A673 (cell line): ENCODE measurements at places on chromosomes 6 and 20. TPM values are rescaled to one million over a fixed set of nuclear protein-coding genes. Genes with fewer than 3 reads are reported as not detected.

DNA sequence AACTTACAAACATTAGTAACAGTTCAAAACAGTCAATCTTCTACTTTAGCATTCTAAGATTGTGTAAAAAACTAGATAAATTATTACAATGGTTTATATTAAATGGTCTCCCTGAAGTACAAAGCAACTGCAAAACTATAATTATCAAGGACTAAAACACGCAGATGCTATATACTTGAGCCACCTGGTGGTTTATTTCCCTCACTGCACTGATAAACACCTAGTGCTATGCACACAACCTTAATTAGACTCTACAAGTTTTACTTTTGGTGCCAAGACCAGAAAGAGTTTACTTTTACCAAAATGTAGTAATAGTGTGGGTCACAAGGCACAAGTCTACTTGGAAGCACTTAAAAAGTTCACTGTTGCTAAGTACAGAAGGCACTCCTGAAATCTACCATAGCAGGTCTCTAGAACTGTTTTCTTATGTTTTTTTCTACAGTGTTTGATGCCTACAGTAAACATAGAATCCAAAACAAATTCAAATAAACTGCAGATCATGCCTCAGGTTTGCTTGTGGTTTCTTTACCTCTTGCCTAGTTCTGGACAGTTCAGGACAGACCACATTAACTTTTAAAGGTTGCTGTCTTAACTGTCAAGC is 49.2 kb downstream of the GMDS start:
- no peaks in the 10 kb centered on the region for H3K4me1 ChIP-seq
- H3K27ac ChIP-seq: no peak overlapping the region
- no peaks in the 10 kb centered on the region for H3K36me3 ChIP-seq
- H3K4me3 ChIP-seq: no peak overlapping the region

- no peaks in the 10 kb centered on the region for H3K4me1 ChIP-seq
- H3K27ac ChIP-seq: no peak overlapping the region
- H3K4me3 ChIP-seq: no peak overlapping the region
- DNase-seq: no peak
These were observed 48.9 kb downstream of the ELOVL2 start for GRCh38 chr6:10995114-10995707.

GRCh38 chr6:137261361-137261760 is 42.2 kb upstream of the IFNGR1 start:
- no peaks in the 10 kb centered on the region for H3K27me3 ChIP-seq
- no peaks in the 10 kb centered on the region for H3K36me3 ChIP-seq
- no peak overlapping the region for H3K27ac ChIP-seq
- H3K4me3 ChIP-seq: no peak overlapping the region
- H3K4me1 ChIP-seq: no peaks in the 10 kb centered on the region

- H3K4me1 ChIP-seq: no peaks in the 10 kb centered on the region
- DNase-seq: no peak
- H3K27me3 ChIP-seq: no peaks in the 10 kb centered on the region
- no peak overlapping the region for H3K27ac ChIP-seq
- H3K4me3 ChIP-seq: no peak overlapping the region
These were observed 459.7 kb upstream of the HTR1E start for GRCh38 chr6:86477500-86478148.

DNA sequence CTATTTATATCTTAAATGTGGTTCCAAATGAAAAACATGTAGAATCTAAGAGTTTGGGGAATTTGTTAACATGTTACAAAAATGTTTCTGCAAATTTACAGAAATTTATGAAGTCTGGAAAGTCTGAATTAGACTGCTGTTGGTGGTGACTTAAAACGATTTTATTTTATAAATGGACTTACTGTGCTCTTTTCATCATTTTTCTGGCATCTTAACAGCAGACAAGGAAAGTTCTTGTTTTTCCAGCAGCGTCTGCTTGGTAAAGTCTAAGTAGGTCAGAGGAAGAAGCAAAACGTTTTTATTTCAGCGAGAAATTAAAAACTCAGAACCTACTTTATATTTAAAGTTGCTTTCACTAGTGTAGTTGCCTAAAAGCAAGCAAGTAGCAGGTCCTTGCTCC is 48.6 kb upstream of the COL9A1 start:
- no peaks in the 10 kb centered on the region for H3K27me3 ChIP-seq
- no peak for DNase-seq
- no peak overlapping the region for H3K27ac ChIP-seq
- H3K4me1 ChIP-seq: peaks cover 25% of the 10 kb centered on the region

GRCh38 chr20:45038745-45039474 is 62.0 kb downstream of the KCNS1 start:
- H3K27me3 ChIP-seq: no peaks in the 10 kb centered on the region
- H3K4me1 ChIP-seq: peaks cover 19% of the 10 kb centered on the region
- H3K4me3 ChIP-seq: no peak overlapping the region

DNA sequence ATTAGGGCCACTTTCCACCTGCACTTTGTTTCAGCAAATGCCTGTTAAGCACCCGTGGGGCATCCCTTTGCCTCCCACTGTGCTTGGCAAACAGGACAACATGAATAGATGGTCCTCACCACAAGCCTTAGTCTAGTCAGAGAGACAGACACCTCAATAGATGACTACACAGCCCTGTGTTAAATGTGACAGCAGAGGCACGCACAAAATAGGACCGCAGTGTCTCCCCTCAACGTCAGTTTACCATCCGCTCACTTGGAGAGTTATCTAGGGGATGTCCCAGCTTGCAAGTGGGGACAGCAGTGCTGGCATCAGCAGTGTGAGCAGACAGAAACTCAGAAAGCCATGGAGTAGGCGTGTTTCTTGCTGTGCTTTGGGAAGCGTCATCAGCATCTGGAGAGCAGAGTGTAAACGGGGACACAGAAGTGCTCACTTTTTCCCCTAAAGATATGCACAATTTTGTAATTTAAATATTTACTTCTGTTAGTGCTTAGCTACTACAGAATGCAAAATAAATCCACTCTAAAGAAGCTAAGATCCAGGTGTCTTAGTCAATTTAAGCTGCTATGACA is 66.0 kb upstream of the TXNDC5 start:
- no peak for DNase-seq
- H3K4me3 ChIP-seq: no peak overlapping the region
- no peaks in the 10 kb centered on the region for H3K36me3 ChIP-seq
- no peaks in the 10 kb centered on the region for H3K4me1 ChIP-seq
- no peak overlapping the region for H3K27ac ChIP-seq

GRCh38 chr20:45187693-45188092 is 13.0 kb downstream of the PI3 start:
- no peak for DNase-seq
- H3K4me1 ChIP-seq: peaks cover 2% of the 10 kb centered on the region
- no peaks in the 10 kb centered on the region for H3K36me3 ChIP-seq
- no peak overlapping the region for H3K4me3 ChIP-seq

GRCh38 chr20:35732644-35732982 is 9.4 kb downstream of the RBM39 start:
- H3K4me1 ChIP-seq: peaks cover 19% of the 10 kb centered on the region
- no peak overlapping the region for H3K4me3 ChIP-seq
- H3K27ac ChIP-seq: no peak overlapping the region
- H3K27me3 ChIP-seq: no peaks in the 10 kb centered on the region
- no peak for DNase-seq

GRCh38 chr6:16523606-16524379 is 237.5 kb downstream of the ATXN1 start:
- no peak overlapping the region for H3K4me3 ChIP-seq
- DNase-seq: peak; percentile 36
- H3K36me3 ChIP-seq: no peaks in the 10 kb centered on the region
- H3K4me1 ChIP-seq: no peaks in the 10 kb centered on the region
- H3K27ac ChIP-seq: no peak overlapping the region

DNA sequence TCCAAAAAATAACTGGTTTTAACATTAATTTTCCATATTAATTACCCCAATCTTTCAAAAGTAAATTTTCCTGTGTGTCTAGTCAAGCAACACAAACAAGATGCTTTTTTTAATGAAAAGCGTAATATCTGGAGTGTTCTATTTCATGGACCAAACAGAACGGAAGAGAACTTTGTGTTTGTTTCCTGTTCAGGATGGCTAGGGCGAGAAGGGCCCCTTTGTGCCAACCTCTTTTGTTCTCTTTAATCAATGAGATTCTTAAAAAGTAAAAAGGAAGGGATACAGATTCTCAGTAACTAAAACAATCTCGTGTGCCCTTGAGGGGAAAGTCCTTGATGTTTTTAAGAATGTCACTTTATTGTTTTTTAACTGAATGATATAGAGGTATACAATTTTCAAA is 55.7 kb downstream of the GNAS start:
- no peak for DNase-seq
- H3K4me1 ChIP-seq: peaks cover 18% of the 10 kb centered on the region
- peaks cover 86% of the 10 kb centered on the region for H3K36me3 ChIP-seq

- peak overlapping the region; percentile 63 for H3K4me3 ChIP-seq
- no peaks in the 10 kb centered on the region for H3K27me3 ChIP-seq
- H3K36me3 ChIP-seq: no peaks in the 10 kb centered on the region
- peak overlapping the region; percentile 37 for H3K27ac ChIP-seq
These were observed 570 bp upstream of the PLCB4 start for GRCh38 chr20:9068233-9068801.

DNA sequence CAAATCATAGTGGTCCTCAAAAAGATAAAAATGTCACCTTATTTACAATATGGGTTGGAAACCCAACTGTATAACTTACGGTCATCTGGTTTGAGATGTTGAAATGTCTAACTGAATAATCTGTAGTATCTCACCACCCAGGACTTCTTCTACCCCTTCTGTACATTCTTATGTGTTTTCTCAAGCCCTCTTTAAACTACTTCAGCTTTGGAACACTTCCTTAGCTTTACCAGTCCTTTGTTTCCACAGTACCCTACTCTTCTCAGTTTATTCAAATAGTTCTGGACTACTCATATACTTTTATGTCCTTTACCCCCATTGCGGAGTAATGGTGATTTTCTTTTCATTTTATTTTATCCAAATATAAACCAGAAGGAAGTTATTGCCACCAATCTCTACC is 128.6 kb upstream of the FOXO3 start:
- no peak overlapping the region for H3K27ac ChIP-seq
- no peaks in the 10 kb centered on the region for H3K36me3 ChIP-seq
- no peak overlapping the region for H3K4me3 ChIP-seq
- H3K4me1 ChIP-seq: no peaks in the 10 kb centered on the region

- H3K4me1 ChIP-seq: no peaks in the 10 kb centered on the region
- H3K27me3 ChIP-seq: no peaks in the 10 kb centered on the region
- DNase-seq: no peak
- H3K4me3 ChIP-seq: no peak overlapping the region
These were observed 7.1 kb upstream of the RNF114 start for GRCh38 chr20:49929142-49929494.

GRCh38 chr20:15415908-15416307 is 1078.5 kb upstream of the FLRT3 start:
- no peaks in the 10 kb centered on the region for H3K4me1 ChIP-seq
- H3K4me3 ChIP-seq: no peak overlapping the region
- no peaks in the 10 kb centered on the region for H3K36me3 ChIP-seq
- H3K27ac ChIP-seq: no peak overlapping the region

The LRRC73 gene
- total RNA-seq: 0.58 and 0.94 TPM in 2 replicates

The UBE2C gene
- 241 and 249 TPM in 2 replicates for total RNA-seq

The SLC24A3 gene
- total RNA-seq: 46.0 and 47.8 TPM in 2 replicates

The BCLAF1 gene
- 272 and 284 TPM in 2 replicates for total RNA-seq

The MYO6 gene
- total RNA-seq: 1.8 and 2.8 TPM in 2 replicates

The BPIFB3 gene
- total RNA-seq: not detected in 2 replicates

The C6orf141 gene
- total RNA-seq: 9.7 and 11.7 TPM in 2 replicates

The HLA-DPA1 gene
- 0.35 and 0.43 TPM in 2 replicates for total RNA-seq

The TMEM239 gene
- total RNA-seq: not detected in 2 replicates

The MCCD1 gene
- not detected in 2 replicates for total RNA-seq

The RIMS4 gene
- 0.24 and 0.39 TPM in 2 replicates for total RNA-seq

The BPI gene
- total RNA-seq: not detected in 2 replicates
